ENCODE measurements at places on chromosomes 12 and 14. TPM values are rescaled to one million over a fixed set of nuclear protein-coding genes. Genes with fewer than 3 reads are reported as not detected.

DNA sequence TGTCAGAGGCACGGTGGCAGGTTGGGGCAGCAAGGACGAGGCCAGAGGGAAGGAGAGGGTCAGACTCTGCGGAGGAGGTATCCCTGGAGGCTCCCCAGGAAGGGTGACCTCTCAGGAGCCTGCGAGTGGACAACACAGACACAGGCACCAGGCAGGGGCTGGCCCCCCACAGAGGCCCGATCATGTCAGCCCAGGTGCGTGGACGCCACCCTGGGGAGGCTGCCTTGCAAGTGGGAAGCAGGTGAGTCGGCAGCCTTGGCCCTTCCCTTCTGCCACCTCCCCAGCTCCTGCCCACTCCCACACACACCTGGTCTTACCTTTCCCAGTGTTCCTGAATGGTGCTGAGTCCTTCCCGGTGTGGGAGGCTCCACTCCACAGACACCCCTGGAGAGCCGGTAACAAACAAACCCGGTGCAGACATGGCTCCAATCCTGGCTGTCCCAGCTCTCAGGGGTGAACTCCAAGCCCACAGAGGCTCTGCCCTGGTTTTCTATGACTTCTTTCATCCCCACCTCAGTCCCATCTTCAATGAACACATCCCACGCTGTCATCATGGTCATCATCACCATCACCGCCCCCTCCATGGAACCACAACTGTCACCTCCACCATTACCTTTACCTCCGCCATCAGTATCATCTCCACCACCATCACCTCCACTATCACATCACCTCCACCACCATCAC, 5.2 kb downstream of the ZBTB42 start:
- peaks cover 17% of the 10 kb centered on the region for H3K4me1 ChIP-seq
- no peak overlapping the region for H3K27ac ChIP-seq
- no peak for DNase-seq
- no peaks in the 10 kb centered on the region for H3K36me3 ChIP-seq
- H3K27me3 ChIP-seq: no peaks in the 10 kb centered on the region

GRCh38 chr14:29444805-29445204, 482.8 kb downstream of the PRKD1 start:
- no peaks in the 10 kb centered on the region for H3K4me1 ChIP-seq
- H3K4me3 ChIP-seq: no peak overlapping the region
- no peaks in the 10 kb centered on the region for H3K27me3 ChIP-seq
- no peak overlapping the region for H3K27ac ChIP-seq
- H3K36me3 ChIP-seq: no peaks in the 10 kb centered on the region
- no peak for DNase-seq

DNA sequence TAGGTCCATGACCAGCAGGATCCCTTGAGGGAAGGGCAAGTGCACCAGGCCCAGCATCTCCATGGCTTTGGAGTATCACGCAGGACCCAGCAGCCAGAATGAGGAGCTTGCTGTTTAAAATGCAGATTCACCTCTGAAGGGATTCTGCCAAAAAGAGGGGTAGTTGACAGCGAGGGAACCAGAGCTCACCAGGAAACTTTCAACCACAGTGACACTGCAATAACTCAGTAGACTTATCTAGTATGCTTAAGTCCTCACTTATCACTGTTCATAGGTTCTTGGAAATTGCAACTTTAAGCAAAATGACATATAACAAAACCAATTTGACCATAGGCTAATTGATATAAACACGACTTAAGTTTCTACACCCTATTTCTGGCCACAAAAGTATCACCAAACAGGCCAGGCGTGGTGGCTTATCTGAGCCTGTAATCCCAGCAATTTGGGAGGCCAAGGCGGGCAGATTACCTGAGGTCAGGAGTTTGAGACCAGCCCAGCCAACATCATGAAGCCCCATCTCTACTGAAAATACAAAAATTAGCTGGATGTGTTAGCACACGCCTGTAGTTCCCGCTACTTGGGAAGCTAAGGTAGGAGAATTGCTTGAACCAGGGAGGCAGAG, 21.4 kb upstream of the CKAP4 start:
- no peak overlapping the region for H3K27ac ChIP-seq
- no peak for DNase-seq
- no peak overlapping the region for H3K4me3 ChIP-seq
- H3K36me3 ChIP-seq: no peaks in the 10 kb centered on the region
- no peaks in the 10 kb centered on the region for H3K27me3 ChIP-seq

ESPL1 gene
- total RNA-seq: 2.7 TPM

DNA sequence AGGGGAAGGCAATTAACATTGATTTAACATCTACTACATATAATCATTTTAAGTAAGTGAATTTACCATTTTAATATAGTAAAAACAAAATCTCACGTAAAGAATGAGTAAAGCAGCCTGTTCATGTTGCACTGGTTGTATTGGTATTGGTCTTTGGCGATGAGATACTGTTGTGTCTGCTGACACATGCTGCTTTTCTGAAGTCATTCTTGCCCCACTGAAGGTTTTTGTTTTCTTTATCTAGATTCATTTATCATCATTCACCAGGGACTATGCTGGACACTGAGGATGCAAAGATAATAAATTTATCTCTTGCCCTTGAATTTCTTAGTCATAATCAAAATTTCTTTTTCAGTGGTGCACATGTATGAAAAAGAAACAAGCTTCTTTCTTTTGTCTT, 246.2 kb upstream of the NPAS3 start:
- no peak overlapping the region for H3K4me3 ChIP-seq
- no peak for DNase-seq
- no peaks in the 10 kb centered on the region for H3K27me3 ChIP-seq
- no peak overlapping the region for H3K27ac ChIP-seq
- H3K36me3 ChIP-seq: no peaks in the 10 kb centered on the region
- H3K4me1 ChIP-seq: no peaks in the 10 kb centered on the region
